ENCODE measurements at places on chromosomes 1 and 21.

DNA sequence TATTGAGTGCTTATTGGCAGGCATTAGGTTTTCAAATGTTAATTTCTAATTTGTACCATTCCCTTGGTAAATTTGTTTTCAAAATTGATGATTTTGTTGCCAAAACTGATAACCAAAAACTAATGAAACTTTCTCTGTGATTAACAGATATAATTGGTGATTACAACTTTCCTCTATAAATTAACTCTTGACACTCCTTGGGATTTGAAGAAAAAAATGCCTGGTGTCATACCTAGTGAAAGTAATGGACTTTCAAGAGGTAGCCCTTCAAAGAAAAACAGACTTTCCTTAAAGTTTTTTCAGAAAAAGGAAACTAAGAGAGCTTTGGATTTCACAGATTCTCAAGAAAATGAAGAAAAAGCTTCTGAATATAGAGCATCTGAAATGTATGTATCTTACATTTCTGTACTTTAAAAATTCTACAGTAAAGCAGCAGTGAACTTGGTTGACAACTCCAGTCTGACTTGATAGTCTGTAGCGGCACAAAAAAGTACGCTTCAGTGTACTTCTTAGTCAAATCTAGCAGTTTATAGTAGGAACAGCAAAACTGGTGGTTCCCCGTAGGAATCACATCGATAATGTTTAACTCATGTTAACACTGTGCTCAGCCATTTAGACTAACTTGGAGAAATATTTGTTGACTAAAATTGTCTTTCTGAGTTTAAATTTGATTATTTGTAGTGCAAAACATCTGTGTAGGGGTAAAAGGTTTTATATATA is 3.0 kb downstream of the USP1 start:
- DNase-seq = no peak

DNA sequence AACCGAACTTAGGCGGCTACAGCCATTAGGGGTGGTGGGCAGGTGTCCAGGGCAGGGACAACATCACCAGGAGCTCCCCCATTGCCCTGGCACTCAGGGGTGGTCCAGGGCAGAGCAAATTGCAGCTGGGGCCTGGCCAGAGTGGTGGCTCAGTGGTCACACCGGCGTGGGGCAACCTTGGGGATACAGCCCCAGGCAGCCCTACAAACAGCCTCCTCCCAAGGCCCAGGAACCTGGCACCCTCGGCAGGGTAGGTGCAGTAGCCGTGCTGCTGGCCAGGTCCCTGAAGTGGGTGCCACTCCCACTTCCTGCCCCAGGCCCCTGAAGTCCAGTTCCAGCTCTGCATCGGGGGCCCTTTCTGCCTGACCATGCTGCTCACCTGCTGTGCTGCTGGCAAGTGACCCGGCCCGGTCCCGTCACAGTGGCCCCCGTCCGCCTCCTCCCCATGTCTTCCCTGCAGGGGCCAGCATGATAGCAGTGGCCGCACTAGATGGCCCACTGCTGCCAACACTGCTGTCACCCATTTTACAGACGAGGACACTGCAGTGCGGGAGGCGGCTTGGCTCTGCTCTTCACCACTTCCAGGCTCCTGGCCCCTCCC is 712.8 kb downstream of the MATN1 start:
- DNase-seq = no peak

GRCh38 chr21:45856442-45856841 is 125.1 kb upstream of the COL6A1 start:
- DNase-seq = no peak

DNA sequence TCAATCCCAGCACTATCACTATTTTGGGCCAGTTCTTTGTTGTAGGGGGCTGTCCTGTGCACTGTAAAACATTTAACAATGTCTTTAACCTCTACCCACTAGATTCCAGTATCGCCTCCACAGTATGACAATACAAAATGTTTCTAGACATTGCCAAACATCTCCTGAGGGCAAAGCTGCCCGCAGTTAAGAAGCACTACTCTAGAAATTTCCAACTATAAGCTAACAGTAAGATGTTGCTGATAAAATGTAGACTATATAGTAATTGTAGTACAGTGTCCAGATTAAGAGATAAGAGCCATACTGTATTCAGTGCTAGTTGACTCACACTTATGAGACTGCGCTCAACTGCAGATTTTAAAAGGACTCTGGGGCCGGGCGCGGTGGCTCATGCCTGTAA is 5.0 kb downstream of the MTF1 start:
- DNase-seq = no peak

- no peak for DNase-seq
Measured at GRCh38 chr21:33334824-33335223, 10.1 kb downstream of the IFNAR1 start.

GRCh38 chr1:185426848-185427247 is 109.8 kb upstream of the IVNS1ABP start:
- no peak for DNase-seq

DNA sequence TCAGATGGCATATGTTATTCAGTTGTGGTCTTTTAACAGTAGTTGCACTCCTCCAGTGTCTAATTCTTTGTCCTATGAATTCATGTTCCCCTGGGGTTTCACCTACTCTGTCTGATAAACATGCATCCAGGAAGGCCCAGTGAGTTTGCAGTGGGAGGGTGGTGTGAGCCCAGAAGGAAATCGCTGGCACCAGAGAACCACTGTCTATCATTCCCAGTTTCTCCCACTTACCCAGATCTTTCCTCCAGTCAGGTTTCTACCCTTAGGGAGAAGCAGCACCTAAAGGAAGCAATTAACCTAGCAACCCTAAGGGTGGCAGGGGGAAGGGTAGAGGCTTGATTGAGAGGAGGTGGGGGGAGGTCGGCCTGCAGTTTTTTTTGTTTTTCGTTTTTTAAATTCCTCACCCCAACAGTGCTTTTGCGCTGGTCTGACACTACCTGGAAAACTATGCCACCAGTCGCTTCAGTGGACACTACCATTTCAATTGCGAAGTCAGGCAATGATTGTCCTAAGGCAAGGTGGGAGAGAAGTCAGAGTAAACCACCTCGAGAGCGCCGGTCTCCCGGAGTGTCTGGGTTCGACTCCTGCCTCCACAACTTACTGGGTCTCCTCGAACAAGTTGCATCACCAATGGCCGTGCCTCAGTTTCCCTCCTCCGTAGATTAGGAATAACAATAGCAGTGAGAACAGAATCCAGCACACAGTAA is 766 bp upstream of the SLC44A3 start:
- no peak for DNase-seq

- DNase-seq = no peak
Measured at GRCh38 chr1:6447016-6447817, 18.8 kb downstream of the TNFRSF25 start.

- DNase-seq = no peak
Measured at GRCh38 chr1:186435336-186435735, 25.6 kb downstream of the PDC start.

DNA sequence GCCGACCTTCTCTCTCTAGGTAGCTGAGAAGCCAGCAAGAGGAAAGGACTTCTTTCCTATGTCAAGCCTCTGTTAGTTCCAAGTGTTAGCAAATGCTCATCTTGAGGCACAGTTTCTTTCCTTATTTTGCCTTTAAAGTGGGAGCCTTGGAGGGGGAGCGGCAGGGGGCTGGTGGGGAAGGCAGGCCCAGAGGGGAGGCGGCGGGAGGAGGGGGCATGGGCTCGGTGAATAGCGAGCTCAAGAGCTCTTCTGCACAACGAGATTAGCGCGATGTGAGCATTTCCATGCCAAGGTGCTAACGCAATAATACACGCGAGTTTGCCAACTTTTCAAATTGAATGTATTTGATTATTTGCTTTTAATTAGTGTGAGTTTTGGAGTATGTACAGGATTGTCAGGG is 372.6 kb downstream of the RPS6KC1 start:
- no peak for DNase-seq

DNA sequence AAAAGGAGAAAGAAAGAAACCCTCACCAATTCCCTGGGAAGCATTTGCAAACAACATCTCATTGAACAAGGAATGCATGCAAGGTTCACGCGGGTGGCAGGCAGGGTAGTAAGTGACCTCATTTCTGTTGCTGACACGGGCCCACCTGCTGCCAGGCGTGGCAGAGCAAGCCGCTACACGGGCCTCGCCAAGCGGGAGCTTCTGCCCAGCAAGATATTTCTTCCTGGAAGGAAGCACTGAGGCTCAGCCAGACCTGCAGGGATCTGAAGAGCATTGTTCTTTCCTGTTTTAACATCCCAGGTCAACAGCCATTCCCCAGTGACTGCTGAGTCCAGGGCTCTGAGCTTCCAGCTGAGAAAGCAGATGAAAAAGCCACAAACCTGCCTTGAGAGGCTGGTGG is 91.9 kb upstream of the IGSF21 start:
- DNase-seq = no peak

DNA sequence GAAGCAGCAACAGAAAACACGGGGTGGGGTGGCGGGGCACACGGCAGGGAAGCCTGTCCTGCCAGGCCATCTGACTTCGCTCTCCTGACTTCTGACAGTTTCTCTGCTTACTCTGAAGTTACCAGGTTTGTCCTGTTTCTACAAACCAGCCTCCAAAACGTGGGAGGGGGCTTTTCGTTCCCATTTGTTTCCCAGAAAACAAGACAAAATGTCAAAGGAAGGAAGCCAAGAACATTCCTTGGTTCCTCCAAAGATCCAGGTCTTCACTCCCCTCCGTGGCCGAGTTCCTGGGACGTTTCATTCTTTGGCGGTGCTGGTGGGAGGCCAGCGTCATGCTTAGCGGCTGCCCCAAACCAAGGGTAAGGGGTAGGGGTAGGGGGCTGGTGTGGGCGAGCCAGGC is 49.6 kb downstream of the MEGF6 start:
- DNase-seq = no peak

GRCh38 chr1:26996024-26996423 is 2.5 kb downstream of the TRNP1 start:
- DNase-seq = no peak

- no peak for DNase-seq
Measured at GRCh38 chr1:110408488-110408887, 994 bp upstream of the LAMTOR5 start.

- DNase-seq = no peak
Measured at GRCh38 chr1:177926201-177926600, 43.7 kb downstream of the SEC16B start.
